Fibroblast of pulmonary artery (primary cell): ENCODE measurements at places on chromosomes 11 and 22.

DNA sequence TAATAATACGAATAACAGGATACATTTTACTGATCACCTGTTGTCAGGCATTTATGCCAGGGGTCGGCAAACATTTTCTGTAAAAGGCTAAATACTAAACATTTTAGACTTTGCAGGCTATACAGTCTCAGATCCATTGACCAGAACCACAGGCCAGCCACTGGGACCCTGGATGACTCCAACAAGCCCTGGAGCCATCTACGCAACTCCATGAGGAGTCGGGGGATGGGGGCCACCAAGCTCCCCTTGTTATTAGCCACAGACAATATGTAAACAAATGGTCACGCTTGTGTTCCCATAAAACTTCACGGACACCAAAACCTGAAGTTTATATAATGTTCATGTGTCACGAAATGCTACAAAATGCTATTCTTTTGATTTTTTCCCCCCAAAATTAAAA is 54.4 kb upstream of the EMID1 start:
- no peak for DNase-seq

GRCh38 chr11:67691149-67691548 is 16.7 kb upstream of the ALDH3B2 start:
- DNase-seq = no peak

DNA sequence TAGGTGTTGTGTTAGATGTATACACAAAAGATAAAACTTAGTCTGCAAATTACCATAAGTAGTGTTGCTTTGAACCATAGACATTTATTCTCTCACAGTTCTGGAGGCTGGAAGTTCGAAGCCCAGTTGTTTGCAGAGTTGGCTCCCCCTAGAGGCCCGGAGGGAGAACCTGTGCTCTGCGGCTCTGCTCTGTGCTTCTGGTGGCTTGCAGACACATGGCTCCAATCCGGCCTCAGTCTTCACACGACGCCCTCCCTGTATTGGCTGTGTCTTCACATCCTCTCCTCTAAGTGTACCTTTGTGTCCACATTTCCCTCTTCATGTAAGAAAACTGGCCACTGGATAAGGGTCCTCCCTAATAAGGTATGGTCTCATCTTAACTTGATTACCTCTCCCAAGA is 128.4 kb downstream of the OPCML start:
- no peak for DNase-seq

DNA sequence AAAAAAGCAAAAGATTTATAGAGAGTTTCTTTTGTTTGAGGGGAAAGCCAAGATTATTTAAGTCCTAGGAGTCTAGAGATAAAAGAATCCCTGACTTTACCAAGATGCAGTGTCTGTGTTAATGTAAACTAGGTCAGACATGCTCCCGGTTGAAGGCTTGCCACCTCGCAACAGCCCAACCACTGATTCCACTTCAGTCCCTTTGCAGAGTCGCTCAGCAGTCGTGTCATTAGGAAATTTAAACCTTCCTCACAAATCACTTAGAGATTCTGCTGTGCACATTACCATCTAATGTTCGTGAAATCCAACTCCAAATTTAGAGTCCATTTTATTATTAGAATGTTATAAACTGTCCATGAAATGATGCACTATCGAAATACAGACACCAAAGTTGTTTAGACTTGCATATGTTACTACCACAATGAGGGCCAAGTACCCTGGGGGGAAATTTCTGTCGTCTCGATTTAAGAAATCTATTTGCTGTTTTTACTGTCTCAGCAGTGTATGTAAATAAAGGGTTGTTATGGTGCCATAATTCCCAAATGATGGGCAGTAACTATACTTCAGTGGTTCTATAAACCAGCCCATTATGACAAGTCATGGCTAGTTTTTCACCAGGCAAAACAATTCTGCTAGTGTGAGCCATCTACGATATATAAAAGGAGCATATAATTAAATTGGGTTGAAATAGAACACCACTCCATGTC is 101.4 kb upstream of the MTNR1B start:
- no peak for DNase-seq

GRCh38 chr11:8792710-8793109 is 110.1 kb downstream of the RPL27A start:
- no peak for DNase-seq

DNA sequence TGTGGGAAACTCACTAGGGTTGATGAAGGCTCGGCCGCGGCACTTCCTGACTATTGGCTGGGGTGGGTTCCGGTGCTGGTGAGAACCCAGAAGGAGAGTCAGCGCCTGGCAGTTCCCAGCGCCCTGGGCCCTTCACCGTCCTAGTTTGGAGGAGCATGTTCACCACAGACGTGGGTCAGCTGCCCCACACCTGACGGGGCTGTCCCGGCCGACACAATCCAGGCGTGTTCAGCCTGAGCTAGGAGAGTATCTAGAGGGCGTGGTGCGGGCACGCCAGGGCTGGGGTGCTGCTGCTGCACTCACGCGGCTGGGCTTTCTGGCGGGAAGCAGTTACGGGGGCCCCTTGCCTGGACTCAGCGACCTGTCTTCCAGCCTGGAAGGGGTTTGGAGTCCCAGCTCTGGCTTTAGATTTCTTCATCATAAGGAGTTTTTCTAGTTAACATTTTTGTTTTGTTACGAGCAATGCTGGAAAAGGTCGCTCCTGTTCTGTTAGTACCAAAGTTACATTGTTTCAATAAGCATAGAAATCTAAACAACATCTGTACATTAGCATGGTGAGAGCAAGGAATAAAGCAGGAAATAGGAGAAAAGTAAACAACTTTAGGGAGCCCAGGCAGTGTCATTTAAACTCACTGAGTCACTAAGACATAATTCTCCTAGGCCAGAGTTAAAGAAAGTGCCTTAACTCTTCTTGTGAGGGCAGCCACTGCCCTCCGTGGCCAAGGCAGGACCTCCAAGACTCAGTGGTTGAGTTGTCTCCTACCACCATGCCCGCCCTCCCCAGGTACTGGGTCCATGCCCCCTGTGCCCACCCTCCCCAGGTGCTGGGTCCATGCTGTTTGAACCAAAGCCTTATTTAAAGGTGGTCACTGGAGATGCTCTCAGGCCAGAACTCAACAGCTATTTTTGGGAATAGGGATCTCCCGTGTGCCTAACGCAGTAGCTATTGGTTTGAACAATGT is 12.1 kb upstream of the ADORA2A start:
- no peak for DNase-seq

DNA sequence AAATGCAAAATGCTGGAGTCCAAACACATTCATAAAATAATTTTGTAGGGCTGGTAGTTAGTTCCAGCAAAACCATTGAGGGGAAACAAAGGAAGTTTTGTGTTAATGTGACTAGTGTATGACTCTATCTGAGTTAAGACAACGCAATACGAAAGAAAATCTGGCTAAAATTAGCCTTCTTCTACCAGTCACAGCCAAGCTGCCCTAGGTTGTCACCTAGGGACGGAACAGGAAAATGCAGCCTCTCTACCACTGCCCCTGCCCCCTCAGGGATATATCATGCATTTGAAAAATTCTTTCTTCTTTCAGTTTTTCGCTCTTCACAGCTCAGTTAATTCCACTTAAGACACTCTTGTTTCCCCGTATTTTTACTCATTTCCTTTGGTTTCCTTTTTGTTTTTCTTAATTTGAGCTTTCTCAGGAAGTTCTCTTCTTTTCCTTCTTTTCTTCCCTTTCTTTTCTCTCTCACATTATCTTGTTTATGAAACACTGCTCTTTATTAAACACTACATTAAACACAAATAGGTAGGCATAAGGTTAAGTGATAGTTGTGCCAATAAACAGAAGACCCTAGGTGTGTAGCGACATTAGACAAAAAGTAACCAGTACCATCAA is 30.6 kb downstream of the KIRREL3 start:
- peak; percentile 21 for DNase-seq

- DNase-seq = no peak
Observed at GRCh38 chr11:70290361-70291065, 20.0 kb downstream of the PPFIA1 start.

GRCh38 chr11:19419021-19419750 is 178.4 kb upstream of the E2F8 start:
- DNase-seq = peak; percentile 79

DNA sequence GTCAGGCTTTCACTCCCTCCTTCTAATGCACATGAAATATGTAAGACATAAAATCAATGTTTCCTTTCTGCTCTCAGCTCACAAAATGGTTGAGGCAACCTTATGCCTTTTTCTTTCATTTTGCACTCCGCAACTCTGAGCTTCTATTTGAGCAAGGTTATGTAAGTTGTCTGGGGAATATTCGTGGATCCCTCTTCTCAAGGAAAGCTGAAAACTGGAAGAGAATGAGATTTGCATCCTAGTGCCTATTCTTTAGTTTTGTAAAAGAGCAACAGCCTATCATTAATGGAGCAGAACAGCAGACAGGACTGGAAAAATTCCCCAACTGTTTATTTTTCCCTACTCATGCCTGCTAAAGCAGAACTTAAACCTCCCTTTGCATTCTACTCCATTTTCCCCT is 141.7 kb downstream of the FAM76B start:
- no peak for DNase-seq

DNA sequence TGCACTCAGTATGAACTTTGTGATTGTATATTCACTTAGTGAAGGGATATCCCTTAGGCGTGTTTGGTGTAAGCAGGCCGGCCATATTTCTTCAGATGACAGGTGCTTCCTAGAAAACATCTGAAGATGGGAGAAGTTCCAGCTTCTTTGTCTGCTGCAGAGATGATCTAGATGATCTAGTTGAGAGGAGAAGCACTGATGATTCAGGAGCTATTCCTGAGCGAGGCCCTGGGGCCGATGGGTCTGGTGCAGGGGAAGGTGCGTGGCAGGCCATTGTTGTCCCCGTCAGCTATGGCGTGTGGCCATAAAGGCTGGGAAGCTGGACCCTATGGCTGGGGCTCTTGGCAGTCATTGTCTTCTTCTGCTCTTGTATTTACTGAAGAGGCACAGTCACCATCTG is 14.0 kb downstream of the FAM118A start:
- DNase-seq = no peak

DNA sequence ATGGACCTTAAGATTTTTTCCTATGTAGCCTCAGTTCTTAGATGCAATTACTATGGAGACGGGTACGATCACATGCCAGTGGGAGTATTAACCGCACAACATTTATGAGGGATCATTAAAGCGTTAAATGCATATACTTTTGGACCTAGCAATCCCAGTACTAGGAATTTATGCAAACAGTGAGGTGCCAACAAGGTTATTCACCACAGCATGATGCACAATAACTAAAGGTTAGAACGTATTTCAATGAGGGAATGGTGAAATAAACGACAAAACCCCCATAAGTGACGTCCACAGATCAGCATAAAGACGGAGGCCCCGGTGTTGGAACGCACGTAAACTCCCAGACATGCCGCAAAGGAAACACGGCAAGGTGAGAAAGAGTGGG is 539 bp downstream of the SIRT3 start:
- peak; percentile 59 for DNase-seq
